ENCODE measurements at places on chromosomes 12 and 14.

DNA sequence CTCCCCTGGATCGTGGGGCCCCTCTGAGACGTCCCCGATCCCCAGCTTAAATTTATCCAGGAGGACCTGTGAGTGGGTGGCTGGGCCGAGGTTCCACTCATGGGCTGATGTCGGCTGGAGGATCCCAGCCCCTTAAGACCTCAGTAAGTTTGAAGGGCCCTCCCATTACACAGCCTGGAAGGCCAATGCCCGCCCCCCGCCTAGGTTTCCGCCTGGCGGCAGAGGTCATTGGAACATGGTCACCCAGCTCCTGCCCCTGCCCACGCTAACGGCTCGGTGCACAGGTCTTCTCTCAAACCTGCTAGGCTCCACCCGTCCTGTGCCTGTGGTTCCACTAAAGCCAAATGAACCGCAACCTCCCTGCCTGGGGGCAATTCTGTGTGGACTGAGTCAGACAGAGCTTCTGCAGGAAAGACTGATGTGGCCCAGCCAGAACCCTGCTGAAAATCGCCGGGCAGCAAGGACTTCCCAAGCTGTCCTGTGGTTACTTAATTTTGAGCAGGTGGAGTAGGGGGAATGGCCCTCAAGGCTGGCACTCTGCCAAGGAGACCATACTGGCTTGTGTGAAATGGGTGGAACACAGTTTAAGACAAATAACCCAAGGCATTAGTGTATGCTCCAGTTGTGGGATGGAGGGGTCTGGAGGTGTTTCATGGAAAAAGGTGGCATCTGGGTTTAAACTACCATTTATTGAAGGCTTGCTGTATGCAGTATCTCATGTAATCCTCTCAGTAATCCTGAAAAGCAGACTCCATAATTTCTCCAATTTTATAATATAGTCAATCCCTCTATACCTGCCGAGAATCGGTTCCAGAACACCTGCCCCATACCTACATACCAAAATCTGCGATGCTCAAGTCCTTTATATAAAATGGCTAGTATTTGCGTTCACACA lies 903 bp upstream of the NT5DC3 start:
- peak; percentile 95 for DNase-seq

- no peak for DNase-seq
These were observed 190.5 kb downstream of the PHETA1 start for GRCh38 chr12:111178181-111179081.

DNA sequence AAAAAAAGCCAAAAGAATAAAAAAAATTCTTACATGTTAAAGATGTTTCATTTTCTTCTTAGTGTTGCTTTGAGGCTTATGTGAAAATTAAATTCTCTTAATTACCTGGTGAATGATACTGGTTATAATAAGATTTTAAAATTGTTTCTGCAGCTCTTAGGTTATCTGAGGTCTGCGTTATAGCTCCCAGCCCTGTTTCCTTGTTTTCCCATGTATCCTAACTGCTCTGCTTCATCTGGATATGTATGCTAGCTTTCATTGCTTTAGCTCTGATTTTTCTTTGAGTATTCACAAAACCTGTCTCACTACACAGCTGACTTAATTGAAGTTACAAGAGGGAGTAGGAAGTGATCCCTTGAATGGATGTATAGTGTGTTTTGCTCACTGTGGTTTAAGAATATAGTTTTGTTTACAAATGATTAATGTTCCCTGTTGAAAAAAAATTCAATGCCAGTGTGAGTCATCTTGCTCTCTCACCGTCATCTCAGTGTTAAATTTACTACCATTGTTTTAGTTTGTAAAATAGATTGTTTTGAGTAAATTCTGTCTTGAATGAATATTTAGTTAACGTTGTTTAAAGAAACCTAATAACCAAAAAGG lies 26.8 kb downstream of the CPSF6 start:
- DNase-seq: peak; percentile 51

- no peak for DNase-seq
These were observed 88.8 kb downstream of the FBXL14 start for GRCh38 chr12:1505576-1505975.

GRCh38 chr12:57089271-57090245 lies 644 bp downstream of the NAB2 start:
- peak; percentile 55 for DNase-seq

GRCh38 chr12:76611533-76611932 lies 52.0 kb upstream of the OSBPL8 start:
- peak; percentile 67 for DNase-seq

DNA sequence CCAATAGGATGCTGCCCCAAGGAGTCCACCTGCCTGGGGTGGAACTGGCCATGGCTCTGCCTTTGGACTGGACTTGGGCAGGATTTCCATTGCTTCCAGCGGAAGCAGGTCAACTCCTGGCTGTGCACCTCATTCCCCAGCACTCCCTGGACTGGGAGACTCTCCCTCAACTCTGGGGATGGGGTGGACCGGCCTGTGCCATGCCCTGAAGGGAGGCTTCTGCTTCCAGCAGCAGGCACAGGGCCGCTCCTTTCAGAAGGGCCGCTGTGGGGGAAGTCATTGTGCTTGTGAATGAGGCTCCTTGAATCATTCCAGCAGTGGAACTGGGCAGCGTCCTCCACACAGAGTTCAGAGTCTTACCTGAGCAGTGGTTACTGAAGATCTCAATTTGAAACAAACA lies 23.0 kb downstream of the TCHP start:
- no peak for DNase-seq

Measured in astrocyte of the spinal cord (primary cell).